ENCODE measurements at places on chromosomes 2 and 18.

DNA sequence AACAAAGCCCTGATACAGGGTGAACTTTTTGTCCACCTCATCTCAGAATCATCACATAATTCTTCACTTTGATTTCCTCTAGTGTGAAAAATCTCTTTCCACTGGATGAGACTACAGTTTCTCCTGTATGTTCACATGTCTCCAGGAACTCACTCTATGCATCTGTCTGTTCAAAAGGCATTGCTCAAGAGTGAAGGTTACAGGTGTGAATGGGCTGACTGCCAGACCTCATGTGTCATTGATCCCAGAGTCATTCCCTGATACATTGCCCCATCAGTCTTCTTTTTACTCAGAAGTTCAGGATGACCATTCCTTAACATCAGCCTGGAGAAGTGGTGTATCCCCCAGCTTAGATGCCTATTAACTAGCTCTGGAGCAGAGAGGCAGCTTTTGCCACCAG is 4.4 kb upstream of the DSC3 start:
- DNase-seq: no peak

GRCh38 chr18:8944871-8945245 is 157.6 kb upstream of the NDUFV2 start:
- DNase-seq: no peak

- no peak for DNase-seq
Measured at GRCh38 chr2:24220554-24221291, 45.9 kb downstream of the FAM228A start.

DNA sequence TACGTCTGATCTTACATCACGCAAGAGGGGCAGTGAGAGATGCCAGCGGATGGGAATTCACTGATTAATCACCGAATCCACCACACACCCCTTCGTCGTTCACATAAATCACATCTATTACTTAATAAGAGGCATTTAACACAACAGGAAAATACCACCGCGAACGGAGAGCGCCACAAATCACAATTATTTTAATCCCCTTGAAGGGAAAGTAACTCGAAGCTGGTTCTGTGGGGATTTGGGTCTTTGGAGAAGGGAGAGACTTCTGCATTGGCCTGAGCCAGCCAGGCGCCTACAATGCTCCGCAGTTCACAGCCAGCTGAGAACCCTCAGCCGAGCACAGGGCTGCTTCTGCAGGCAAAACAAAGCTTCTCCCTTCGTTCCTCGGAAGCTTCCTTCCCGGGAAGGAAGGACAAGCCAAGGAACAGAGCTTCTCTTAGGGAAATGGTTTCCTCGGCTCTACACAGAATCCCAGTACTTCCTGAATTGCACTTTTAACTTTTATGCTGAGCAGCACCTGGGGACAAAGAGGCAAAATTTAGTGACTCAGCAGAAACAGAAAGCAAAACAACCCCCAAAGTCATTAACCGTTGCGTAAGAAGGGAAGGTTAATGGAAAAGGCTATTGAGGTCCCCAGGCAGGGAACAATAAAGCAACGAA is at the start of gene LRP1B:
Gene LRP1B, minus strand, starts transcription at position 7 of the 660 bp plus-strand sequence. CDS start 287 bp downstream, outside the sequence.
- DNase-seq: no peak

GRCh38 chr2:181170256-181170655 is 189.9 kb downstream of the UBE2E3 start:
- DNase-seq: no peak

DNA sequence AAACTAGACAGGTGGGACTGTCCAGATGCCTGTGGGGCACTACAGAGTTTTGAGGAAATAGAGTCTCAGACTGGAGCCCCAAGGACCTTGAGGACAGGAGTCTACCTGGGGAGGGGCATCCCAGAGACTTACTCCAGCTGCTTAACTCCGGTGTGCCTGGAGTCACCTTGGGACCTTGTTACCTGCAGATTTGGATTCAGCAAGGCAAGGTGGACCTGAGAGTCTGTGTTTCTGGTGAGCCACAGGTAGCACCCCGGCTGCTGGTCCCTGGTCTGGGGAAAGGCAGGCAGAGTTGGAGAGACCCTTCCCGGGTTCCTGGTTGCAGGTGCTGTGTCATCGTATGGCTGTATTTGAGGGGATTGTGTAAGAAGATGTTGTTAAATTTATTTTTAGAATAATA is 102.4 kb downstream of the AGAP1 start:
- no peak for DNase-seq

DNA sequence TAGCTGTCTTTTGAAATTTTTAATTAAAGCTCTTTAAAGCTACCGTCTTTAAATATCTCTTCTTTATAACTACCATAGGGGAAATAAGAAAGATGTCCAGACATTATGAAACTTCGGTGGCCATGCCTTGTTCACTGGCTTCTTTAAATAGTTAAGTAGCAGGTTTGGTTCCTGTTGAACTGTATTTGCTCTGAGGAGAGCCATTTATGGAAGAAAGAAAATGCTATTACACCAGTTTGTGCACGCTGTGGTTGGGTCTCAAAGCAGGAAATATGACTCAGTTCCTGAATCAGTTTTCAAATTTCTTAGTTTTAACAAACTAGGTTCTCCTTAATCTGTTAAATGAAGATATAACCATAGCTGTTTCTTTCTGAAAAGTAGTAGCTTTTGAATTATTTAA is 12.2 kb downstream of the ARPC2 start:
- DNase-seq: peak; percentile 48

GRCh38 chr2:229300790-229301189 is 29.7 kb upstream of the PID1 start:
- DNase-seq: no peak

DNA sequence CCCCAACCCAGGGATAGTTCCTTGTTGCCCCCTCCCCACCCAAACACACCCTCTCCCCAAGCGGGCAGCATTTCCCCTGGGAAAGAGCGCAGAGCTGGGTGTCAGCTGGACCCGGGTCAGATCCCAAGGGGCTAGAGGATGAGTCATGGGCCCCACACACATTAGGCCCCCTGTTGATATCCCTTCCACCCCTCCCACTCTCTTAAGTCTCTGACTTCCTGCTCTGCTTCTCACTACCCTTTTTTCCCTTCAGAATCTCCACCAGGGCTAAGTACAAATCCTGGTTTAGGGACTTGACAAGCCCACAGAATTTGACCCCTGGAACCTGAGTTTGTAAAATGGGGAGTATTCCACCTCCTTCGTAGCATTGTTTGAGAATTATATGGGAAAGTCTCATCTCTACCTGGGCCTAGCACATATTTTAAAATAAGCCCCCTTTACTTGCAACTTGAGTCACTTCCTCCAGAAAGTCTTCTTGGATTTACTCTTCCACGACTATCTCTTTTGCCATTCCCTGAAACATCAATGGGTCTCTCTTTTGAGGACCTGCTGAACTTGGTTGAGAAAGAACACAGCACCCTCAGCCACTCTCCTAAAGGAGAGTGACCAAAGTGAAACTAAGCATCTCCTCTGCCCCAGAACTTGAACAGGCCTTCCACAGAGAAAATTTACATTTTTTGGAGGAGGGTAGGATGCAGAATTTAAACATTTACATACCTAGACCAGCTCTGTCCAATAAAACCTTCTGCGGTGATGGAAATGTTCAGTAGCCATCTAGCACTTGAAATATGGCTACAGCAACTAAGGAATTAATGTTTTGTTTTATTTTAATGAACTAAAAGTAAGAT is 4.7 kb downstream of the RTKN start:
- DNase-seq: no peak

GRCh38 chr2:43255296-43255910 is 29.0 kb upstream of the ZFP36L2 start:
- no peak for DNase-seq

GRCh38 chr2:21787941-21788340 is 664.2 kb downstream of the TDRD15 start:
- no peak for DNase-seq

DNA sequence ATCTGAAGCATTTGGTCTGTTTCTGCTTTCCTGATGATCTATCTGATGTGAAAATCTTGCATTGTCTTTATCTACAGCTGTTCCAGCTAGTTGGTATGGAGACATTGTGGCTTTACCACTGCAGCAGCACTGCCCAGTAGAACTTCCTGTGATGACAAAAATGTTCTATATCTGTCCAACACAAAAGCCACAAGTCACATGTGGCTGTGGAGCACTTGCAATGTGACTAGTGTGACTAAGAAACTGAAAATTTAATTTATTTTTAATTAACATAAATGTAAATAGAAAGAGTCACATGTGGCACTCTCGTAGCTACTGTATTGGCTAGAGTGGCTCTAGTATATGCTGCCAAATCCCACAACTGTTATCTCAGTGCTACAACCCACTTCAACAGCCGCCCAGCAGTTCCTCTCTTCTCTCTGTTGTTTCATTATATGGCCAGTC is 425.7 kb downstream of the SETBP1 start:
- no peak for DNase-seq

- no peak for DNase-seq
Measured at GRCh38 chr18:11861583-11862288, 10.5 kb downstream of the CHMP1B start.
